GM20000 (cell line): ENCODE measurements at places on chromosomes 3 and 15.

DNA sequence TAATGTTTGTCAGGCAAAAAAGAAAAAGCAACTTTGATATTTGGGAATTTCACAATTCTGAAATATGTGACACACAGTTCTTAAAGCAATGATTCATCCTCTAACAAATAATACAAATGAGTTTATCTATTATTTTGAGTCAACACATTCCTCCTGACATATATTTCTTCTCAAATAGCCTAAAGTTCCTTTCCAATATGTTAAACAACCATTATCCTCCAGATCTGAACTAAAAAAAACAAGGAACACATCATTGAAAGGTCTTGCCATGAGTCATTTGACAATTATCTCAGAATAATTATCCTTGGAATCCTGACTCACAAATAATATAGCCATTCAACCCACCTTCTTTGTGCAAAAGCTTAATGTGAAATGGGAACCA lies 208.7 kb upstream of the CDIN1 start:
- DNase-seq: no peak

- no peak for DNase-seq
Observed at GRCh38 chr15:90063770-90064247, 38.5 kb downstream of the IDH2 start.

- no peak for DNase-seq
Observed at GRCh38 chr3:103515116-103515515, 1080.3 kb downstream of the ZPLD1 start.

GRCh38 chr3:41035456-41036022 lies 163.8 kb upstream of the CTNNB1 start:
- DNase-seq: no peak

- DNase-seq: no peak
Observed at GRCh38 chr3:160129459-160130061, 95.7 kb upstream of the C3orf80 start.
